Vein endothelial cell (primary cell): ENCODE measurements at places on chromosomes 13 and 19. TPM values are rescaled to one million over a fixed set of nuclear protein-coding genes. Genes with fewer than 3 reads are reported as not detected.

HCN2 gene
- 1.2 and 1.6 TPM in 2 replicates for total RNA-seq

ZNF682 gene
- total RNA-seq = 1.6 and 6.3 TPM in 2 replicates

PABPC3 gene
- total RNA-seq = under 0.01 and 0.10 TPM in 2 replicates

DCUN1D2 gene
- 8.4 and 8.8 TPM in 2 replicates for total RNA-seq

LYPD5 gene
- total RNA-seq = under 0.01 and 0.10 TPM in 2 replicates

LRFN3 gene
- 9.6 and 11.1 TPM in 2 replicates for total RNA-seq

ZNF726 gene
- 1.6 and 3.6 TPM in 2 replicates for total RNA-seq

HRC gene
- not detected in 2 replicates for total RNA-seq

CEACAM20 gene
- 0.10 and 0.33 TPM in 2 replicates for total RNA-seq
